ENCODE measurements at places on chromosomes 2 and 18. TPM values are rescaled to one million over a fixed set of nuclear protein-coding genes. Genes with fewer than 3 reads are reported as not detected.

DNA sequence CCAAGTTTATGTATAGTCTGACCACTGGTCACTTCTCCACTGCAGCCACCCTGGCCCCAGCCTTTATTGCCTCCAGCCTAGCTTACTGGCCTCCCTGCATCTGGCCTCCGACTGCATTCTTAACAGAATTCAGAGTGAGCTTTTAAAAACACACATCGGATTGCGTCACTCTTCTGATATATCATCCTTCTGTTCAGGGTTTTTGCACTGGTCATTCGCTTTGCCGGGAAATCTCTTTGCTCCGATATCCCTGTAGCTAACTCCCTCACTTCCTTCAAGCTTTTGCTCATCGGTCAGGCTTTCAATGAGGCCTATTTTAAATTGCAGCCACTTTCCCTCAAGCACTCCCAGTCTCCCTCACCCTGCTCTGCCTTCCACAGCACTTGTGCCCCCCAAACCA, 101.6 kb upstream of the DLX2 start:
- no peak overlapping the region for H3K4me3 ChIP-seq
- no peaks in the 10 kb centered on the region for H3K36me3 ChIP-seq
- no peaks in the 10 kb centered on the region for H3K4me1 ChIP-seq
- H3K27ac ChIP-seq: no peak overlapping the region

PTH2R gene
- 0.78 TPM for total RNA-seq

THUMPD2 gene
- total RNA-seq: 18.8 TPM

DNA sequence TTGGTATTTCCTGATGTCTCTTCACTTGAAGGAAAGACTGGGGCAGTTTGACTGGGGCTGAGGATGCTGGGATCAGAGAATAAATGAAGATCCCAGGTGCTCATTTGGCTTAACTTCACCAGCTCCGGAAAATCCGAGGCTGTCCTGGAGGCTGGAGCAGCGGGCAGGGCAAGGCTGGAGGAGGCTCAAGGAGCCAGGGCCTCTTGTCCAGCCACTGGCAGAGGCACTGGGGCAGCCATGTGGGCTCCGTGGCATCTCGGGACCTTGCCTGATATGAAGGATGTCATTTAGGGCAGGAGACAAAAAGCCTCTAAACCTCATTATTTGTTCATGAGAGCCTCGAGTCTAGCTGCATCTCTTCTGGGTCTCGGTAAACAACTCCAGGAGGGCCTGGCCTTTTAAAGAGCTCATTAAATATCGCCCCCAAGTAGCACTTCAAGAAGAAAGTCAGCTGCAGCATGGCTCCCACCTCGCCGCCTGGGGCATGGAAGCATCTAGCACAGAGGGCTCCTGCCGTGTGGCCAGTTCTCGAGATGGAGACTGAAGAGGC, 13.5 kb upstream of the GPR55 start:
- H3K4me3 ChIP-seq: no peak overlapping the region
- H3K36me3 ChIP-seq: no peaks in the 10 kb centered on the region
- no peaks in the 10 kb centered on the region for H3K27me3 ChIP-seq
- no peak overlapping the region for H3K27ac ChIP-seq
- no peak for DNase-seq

DNA sequence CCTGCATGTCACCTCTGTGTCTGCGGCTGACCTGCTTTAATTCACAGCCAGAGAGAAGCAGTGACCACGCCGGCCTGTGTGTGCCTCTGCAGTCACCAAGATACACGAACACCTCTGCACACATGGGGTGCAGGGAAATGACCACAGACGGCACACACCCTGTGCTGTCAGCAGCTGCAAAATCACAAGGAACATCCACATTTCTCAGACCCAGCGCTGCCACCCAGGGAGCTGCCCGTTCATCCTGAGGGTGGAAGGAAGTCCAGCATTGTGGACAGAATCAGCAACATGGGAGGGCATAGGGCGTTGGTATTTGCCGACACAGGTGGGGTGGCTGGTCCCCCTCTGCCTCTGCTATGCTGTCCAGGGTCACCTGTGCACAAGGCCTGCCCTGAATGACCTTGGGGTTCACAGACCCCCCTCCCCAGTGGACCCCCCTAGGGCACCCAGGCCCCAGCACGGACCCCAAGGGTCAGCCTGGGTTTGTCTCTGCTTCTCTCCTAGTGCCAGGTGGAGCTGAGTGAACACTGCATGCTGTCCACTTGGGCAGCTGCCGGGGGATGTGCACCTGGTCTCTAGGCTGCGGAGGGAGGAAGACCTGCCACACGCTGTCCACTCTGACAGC, 107.4 kb downstream of the PXDN start:
- no peaks in the 10 kb centered on the region for H3K4me1 ChIP-seq
- H3K4me3 ChIP-seq: no peak overlapping the region
- DNase-seq: no peak
